ENCODE measurements at places on chromosomes 11 and 22. TPM values are rescaled to one million over a fixed set of nuclear protein-coding genes. Genes with fewer than 3 reads are reported as not detected.

DNA sequence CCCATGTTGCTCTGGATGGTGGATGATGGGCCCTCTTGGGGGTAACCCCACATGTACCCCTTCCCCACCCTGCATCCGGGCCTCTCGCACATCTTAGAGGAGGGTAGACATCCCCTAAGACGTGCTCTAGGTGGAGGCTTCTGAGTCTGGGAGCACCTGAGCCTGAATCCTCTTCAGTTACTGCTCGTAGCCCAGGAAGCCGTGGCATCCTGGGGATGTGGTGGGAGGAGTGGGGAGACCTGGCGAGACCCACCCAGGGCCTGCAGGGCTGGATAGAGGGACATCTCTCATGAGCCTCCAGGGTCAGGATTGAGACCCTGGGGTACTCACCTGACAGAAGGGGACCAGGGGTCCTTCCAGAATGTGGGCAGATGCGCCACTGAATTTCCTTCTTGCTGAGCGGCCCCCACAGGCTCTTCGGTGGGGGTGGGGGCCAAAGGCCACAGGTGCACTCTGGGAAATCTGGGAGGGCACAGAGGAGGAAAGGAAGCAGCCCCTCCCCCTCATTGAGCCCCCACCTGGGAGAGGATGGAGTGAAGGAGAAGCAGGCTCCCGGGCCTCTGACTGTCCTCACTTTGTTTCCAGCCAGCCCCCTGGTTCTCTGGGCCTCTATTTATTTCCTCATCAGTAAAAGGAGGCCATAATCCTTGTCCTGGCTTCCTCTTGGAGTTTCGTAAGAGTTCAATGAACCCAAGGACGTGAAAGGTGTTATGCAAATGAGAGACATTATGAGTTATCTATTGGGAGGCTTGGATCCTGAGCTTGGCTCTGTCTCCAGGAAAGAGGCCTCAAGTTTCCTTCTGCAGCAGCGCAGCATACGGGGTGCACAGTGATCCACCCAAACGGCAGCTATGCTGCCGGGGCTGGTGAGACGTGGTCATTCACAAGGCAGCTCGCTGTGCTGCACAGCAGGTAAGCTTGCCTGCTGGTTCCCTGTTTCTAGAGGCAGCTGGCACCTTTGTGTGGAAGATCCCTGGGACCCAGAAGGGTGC is 31.2 kb downstream of the KCNJ4 start:
- no peak for DNase-seq

The DDIAS gene
- polyA plus RNA-seq = 1.3 TPM

- DNase-seq = no peak
These were observed 95.3 kb upstream of the RAG2 start for GRCh38 chr11:36693139-36693843.

The CDC42BPG gene
- 0.47 TPM for polyA plus RNA-seq

DNA sequence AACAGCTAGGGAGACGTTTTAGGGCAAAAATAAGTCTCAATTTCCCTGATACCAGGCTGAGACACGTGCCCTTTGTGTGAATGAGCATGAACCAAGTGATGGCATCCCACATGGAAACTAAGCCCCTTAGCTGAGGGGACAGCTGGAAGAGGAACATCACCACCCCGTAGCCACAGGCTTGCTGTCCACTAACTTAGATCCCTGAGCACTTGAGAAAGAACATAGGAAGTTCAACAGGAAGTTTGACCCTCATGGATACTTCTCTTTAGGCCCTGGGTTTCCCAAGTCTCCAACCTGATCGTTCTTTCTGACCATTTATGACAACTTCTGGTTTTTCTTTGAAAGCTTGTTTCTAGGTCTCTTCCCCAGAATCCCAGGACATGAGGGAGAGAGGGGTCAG is 11.6 kb upstream of the CKAP5 start:
- DNase-seq = no peak

The DEFB131B gene
- polyA plus RNA-seq = not detected

The TPBGL gene
- 0.40 TPM for polyA plus RNA-seq

- no peak for DNase-seq
These were observed 747 bp downstream of the TPCN2 start for GRCh38 chr11:69049490-69049867.

DNA sequence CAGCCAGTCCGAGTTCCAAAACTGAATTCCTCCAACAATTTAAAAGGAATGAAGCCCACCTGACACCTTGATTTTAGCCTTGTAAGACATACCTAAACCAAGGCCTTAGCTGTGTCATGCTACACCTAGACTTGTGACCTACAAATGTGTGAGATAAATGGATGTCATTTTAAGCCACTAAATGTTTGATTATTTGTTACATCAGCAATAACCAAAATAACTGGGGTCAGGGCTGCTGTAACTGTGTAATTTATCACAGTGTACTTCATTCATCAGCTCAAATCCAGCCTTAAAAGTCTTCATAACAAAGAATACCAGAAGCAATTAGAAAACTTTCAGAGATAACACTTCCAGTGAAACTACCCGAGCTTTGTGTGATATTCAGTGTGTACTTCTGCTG is 673.0 kb upstream of the ANO3 start:
- DNase-seq = no peak

GRCh38 chr11:65036931-65037330 is 4.1 kb upstream of the SAC3D1 start:
- no peak for DNase-seq

DNA sequence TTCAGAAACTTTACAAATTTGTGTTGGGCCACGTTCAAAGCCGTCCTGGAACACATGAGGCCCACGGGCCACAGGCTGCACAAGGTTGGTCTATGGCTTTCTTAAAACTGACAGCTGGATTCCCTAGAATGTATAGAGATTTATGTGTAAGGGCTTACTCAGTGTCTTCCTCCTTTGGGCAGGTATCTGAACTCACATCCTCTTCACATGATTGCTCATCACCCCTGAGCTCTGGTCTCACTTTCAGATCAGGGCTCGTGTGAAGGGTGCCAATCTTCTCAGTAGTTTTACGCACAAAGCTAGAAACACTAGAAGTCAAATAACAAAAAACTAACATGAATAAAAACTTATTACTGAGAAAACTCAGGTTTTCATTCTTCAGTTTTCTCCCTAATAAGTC is 27.1 kb downstream of the HPS5 start:
- DNase-seq = no peak

GRCh38 chr22:45629469-45630089 is 42.1 kb upstream of the ATXN10 start:
- no peak for DNase-seq

DNA sequence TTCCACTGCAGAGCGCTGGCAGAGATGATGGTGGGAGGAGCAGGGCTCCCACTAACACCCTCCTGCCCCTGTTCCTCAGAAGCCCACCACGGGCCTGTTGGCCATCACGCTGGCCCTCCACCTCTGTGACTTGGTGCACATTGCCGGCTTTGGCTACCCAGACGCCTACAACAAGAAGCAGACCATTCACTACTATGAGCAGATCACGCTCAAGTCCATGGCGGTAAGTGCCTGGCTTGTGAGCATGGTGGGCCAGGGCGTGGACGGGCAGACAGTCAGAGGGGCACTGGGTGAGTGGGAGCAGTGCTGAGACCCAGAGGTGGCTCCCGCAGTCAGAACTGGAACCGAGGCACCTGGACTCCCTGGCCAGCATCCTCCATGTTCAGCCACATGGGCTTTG is 57.9 kb downstream of the ST3GAL4 start:
- no peak for DNase-seq

The CEP126 gene
- polyA plus RNA-seq = 0.21 TPM

The ST13 gene
- polyA plus RNA-seq = 222 TPM

Data from naive thymus-derived CD4-positive, alpha-beta T cell (primary cell).